Right renal cortex interstitium (tissue), 3 donors: ENCODE measurements at places on chromosomes 7 and 10. TPM values are rescaled to one million over a fixed set of nuclear protein-coding genes. Genes with fewer than 3 reads are reported as not detected.

DNA sequence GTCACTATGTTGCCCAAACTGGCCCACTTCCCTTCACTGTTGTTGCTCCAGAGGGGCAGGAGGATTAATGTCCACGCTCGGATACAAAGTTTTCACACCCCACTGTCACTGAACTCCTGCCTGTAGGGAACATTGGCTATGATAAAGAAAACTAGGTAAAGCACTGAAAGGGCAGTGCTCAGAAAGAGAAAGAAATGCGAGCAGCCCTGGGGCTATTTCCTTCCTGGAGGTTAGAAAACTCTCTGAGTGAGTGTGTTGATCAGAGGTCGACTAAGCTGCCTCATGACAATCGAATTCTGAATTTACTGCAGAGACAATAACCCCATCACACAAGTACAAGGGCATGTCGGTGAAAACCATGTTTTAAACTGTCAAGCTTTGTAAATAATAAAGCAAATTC is 227.2 kb upstream of the PITRM1 start:
- no peak for DNase-seq

DNA sequence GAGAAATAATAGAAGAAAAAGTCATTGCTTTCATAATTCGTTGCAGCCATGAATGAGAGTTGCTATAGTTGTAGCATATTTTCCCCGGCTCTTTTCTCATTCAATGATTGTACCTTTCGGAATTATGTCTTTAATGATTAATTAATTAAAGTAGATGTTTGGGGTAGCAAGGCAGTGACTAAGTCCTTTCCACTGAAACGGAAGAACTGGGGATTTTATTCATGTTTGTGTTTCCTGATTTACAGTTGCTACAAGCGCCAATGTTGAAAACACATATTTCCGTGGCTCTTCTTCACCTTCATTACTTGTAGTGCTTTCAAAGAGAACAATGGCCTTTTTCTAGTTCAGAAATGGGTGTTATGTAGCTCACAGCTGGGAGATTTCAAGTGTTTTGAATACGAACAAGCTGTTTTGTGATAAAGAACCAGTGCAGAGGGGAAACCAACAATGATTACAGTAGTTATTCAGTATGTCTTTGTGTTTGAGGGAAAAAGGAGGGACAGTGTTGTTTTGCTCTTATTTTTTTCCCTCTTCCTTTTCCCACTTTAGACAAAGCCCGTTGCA is 153.5 kb downstream of the NSUN6 start:
- DNase-seq: no peak

GRCh38 chr7:100099452-100099851 is 1.7 kb downstream of the MCM7 start:
- DNase-seq: no peak

- DNase-seq: no peak
Measured at GRCh38 chr10:14707481-14707880, 67.2 kb downstream of the FAM107B start.

GRCh38 chr10:97546456-97547270 is 25.9 kb upstream of the ANKRD2 start:
- no peak for DNase-seq

- no peak for DNase-seq
Measured at GRCh38 chr7:29523728-29524127, 39.9 kb upstream of the PRR15 start.

The PLA2G12B gene
- 9.3 TPM for polyA plus RNA-seq

The CTAGE4 gene
- polyA plus RNA-seq: 2.6 TPM

The CYP26C1 gene
- 0.10 TPM for polyA plus RNA-seq

The ANK3 gene
- polyA plus RNA-seq: 172 TPM
